ENCODE measurements at places on chromosomes 11 and 22.

DNA sequence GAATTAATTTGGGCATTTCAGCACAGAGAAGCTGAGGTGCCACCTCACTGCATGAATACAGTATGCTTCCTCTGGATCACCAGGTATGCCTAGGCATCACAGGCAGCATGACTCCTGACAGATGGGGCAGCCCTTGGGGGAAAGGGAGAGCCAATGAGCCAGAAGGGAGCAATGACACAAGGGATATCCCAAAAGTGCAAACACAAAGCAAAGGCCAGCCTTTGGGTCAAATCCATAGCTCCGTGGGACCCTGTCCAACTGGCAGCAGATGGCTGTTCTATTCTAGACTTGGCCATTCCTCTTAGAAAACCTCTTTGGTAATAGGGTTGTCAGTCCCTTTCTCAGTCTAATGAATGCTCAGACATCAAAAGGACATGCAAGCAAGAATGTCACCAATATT lies 73.3 kb downstream of the SERGEF start:
- DNase-seq = no peak

DNA sequence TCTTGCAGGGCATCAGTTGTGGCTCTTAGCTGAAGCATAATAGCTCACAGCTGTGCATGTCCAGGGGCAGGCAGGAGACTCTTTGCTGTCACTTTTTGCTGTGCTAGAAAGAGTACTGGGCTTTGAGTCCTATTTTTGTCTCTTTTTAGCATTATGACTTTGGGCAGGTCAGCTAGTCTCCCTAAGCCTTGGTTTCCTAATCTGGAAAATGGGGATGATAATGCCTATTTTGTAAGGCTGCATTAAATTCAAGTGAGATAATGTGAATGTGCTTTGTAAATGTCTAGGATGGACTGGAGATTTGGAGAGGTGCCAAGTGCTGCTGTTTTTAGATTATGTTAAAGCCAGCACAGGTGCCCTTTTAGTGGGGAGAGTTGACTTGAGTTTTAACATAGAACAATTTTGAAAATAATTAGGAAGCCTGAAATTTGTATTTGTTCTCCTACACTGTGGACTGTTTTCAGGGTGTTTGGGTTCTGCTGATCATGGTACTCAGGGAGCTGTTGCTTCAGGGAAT lies 19.1 kb downstream of the CABIN1 start:
- no peak for DNase-seq

GRCh38 chr11:113393501-113393985 lies 6.0 kb downstream of the ANKK1 start:
- no peak for DNase-seq

DNA sequence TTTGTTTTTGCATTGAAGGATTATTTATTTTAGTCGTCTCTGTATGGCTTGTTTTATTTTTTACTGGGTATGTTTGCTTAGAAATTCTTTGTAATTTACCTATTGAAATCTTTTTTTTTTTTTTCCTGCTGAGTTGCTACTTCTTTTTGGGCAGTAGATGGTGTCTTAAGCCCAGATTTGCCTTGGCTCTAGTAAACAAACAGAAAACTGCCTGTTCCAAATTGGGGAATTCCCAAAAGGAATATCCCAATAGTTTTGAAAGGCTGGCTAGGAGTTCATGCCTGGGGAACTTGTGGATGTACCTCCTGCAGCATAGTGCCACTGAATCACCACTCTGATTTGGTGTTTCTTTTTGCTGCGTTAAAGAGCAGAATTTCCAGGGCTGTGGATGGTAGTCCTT lies 17.7 kb downstream of the PAMR1 start:
- DNase-seq = no peak

DNA sequence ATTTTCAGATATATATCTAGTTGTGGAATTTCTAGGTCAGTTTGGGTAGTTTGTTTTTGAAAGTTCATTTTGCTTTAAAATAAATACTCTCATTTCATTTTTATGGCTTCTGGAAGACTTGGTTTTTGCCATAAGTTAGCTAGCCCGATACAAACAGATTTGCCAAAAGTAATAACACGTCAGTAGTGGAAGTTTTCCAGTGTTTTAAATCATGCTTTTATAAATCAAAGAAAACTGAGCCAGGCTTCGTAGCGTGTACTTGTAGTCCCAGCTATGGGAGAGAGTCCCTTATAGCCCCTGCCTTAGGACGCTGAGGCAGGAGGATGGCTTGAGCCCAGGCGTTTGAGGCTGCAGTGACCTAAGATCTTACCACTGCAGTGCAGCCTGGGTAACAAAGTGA lies 21.7 kb upstream of the MICALL1 start:
- DNase-seq = no peak

DNA sequence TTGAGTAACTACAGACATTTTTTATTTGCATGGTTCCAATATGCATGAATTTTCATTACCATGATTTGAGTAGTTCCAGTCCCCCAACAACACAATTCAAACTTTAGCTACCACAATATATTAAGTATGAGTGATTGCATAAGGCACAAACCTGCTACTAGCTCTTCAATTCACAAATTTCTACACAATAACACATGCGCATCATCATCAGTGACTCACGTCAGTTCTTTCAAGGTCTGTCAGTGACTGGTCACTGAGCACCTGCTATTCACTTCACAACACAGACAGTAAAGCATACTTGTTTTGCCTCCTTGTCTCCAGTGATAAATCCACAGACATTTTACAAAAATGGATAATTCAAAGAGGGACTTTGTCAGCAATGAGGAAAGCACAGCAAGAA lies 435.1 kb upstream of the CCDC90B start:
- no peak for DNase-seq

- DNase-seq = no peak
These were observed 31.1 kb downstream of the DKK3 start for GRCh38 chr11:11977206-11977938.

- no peak for DNase-seq
These were observed 319.3 kb upstream of the B3GAT1 start for GRCh38 chr11:134731213-134731961.

DNA sequence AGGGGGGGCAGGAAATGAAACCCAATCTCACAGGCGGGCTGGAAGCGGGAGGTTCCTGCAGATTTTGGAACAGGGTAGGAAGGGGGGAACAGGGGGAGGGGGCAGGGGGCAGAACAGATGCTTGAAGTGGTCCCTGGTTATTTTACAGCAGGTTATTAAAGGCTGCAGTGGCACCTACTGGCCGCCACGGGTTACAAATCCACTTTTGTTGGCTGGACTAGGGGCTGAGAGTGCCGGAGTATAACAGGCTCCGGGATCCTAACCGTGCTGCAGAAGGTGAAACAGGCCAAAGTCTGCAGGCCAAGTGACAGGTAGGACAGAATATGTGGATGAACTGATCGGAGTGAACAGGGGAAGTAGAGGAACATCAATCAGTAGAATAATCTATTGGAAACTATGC lies 2.5 kb downstream of the ROBO3 start:
- no peak for DNase-seq

GRCh38 chr22:50186761-50187523 lies 1.2 kb downstream of the TRABD start:
- no peak for DNase-seq

- no peak for DNase-seq
These were observed 16.1 kb upstream of the CALCB start for GRCh38 chr11:15057329-15057728.

- DNase-seq = no peak
These were observed 113.6 kb downstream of the MICAL3 start for GRCh38 chr22:17910561-17911311.

GRCh38 chr11:93904716-93905115 lies 54.3 kb upstream of the VSTM5 start:
- no peak for DNase-seq

DNA sequence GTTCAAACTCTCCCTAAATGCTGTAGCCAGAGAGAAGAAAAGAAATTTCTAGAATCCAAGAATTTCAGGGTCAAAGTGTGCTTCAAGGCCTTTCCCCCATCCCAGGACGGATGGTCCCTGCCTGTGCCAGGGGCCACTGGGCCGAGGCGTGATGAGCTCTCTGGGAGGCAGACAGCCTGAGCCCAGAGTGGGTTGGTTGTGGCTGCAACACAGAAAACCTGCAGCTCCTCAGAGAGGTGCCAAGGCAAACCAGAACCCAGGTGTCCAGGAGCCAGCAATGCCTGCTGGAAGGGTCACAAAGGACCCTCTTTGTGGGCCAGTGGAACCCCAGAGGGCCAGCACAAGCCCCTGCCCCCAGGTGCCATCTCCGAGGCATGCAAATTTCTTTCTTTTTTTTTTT lies 2.6 kb upstream of the APOL6 start:
- DNase-seq = no peak

DNA sequence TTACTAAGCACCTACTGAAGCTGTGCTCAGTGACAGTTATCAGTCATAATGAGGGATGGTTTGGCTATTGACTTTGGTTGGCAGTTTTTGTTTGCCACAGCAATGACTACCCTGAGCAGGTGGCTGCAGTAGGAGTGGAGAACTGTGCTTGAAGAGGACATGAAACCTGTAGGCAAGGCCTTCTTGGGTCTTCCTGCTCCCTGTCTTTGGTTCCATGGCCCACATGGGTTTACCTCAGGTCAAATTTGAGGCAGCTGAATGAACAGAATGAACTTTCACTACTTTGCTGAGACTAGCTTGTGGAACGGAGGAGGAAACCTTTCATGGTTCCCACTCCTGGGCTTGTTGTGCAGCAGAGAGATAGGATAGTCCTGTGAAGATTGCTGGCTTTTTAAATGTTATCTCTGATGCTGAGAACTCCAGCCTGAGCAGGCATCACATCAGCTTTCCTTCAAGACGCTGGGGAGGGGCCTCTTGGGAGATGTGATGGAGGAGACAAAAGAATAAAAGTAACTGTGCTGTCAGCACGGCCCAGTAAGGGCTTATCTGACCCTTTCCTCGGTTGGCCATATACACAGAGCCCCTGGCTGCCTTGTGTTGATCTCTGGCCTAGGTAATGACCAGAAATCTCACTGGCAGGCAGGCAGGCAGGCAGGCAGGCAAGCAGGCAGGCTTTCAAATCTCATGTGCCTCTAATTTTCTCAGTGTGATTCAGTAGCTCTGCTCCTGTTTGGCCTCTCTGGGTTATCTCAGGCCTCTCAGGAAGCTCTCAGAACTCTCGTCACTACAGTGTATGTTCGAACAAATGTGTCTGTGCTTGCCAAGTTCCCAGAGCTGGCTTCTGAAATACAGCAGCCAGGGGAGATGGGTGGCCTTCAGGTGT lies 12.0 kb downstream of the STIM1 start:
- no peak for DNase-seq

DNA sequence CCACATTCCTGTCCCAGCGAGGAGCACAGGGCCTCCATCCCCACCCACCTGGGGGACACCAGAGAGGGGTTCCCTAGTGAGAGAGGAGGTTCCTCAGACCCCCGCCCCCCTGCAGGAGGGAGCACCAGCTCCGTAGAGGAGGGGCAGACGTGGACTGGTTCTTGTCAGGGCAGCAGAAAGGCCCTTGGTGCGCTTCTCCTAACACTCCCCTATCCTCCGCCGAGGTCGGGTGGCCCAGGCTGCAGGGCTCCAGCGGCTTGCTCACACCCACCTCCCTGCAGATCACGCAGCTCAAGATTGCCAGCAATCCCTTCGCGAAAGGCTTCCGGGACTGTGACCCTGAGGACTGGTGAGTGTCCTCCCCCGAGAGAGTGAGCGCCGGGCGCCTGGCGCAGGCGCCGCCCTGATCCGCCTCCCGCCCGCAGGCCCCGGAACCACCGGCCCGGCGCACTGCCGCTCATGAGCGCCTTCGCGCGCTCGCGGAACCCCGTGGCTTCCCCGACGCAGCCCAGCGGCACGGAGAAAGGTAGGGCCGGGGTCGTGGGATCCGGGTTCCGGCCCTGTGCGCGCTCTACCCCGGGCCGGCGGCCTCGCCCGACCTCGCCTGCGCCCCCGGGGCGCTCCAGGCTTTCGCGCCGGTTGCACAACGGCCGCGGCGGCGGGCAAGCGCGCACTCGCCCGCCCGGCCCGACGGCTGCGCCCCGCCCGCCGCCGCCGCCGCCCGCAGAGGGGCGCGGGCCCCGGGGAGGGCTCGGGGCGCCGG lies 5.1 kb downstream of the TBX1 start:
- DNase-seq = no peak

- DNase-seq = no peak
These were observed at the start of gene CHRM1 for GRCh38 chr11:62921201-62921572. Gene CHRM1 (minus strand): TSS chr11:62921363. CDS start chr11:62911100, 10,263 bp downstream.

DNA sequence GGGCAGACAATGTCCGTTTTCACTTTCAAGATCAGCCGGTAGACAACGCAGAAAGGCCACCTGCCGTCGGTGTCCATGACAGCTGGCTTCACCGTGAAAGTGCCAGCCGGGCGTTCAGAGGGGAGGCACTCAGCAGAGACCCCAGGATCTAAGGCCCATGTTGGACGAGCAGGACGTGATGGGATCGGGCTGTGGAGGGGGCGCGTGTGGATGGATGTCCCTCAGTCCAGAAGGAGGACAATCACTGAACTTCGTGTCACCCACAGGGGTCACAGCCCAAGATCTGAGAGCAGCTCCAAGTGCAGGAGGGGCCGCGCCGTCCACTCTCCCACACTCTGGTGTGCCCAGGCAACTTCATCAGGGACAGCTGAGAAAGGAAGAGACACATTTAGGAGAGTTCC lies 164.4 kb downstream of the BRD1 start:
- no peak for DNase-seq

GRCh38 chr11:1499899-1500298 lies 13.3 kb upstream of the MOB2 start:
- no peak for DNase-seq

- DNase-seq = no peak
These were observed 27.2 kb downstream of the ABTB2 start for GRCh38 chr11:34330653-34331052.

DNA sequence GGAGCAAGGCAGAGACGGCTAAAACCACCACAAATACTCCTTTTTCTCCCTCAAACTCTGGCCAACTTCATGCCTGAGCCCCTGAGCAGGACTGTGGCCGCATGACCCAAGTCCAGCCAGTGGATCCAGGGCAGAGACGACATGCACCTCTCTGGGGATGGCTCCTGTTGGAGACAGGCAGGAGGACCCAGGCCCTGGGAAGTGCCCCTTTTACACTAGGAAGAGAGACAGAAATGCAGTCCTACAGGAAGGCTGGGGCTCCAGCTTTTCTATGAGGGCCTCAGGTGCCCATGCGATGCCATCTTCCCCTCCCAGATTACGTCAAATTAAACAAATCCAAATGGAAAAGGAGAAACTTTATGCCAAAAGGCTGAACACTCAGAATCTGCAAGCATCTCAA lies 498.0 kb downstream of the BRD1 start:
- DNase-seq = no peak

DNA sequence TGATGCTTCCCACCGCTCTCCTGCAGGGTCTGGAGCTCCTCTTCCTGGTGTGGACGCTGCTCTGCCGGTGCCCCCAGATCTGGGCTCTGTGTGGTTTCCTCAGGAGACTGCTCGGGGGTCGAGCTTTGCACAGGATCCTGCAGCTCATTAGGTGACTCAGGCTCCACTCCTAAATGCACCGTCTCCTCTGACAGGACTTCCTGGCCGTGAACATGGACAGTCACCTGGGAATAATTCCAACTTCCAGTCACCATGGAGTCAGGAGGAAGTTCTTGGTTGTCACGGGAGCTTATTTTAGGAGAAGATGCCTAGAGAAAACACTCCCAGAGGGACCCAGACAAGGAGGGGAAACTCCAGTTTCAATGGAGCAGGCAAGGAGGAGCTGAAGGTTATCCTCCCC lies 11.9 kb downstream of the ZNF202 start:
- no peak for DNase-seq

GRCh38 chr22:26476705-26477340 lies 6.8 kb downstream of the HPS4 start:
- no peak for DNase-seq

GRCh38 chr11:86632499-86633269 lies 39.7 kb downstream of the ME3 start:
- DNase-seq = no peak

All from stimulated activated CD8-positive, alpha-beta memory T cell treated with anti-CD3 and anti-CD28 coated beads, Interleukin-7, amount 100 ng/mL, for 1 hour (primary cell).